Tibial nerve (tissue), 4 donors: ENCODE measurements at places on chromosomes 12 and 14. TPM values are rescaled to one million over a fixed set of nuclear protein-coding genes. Genes with fewer than 3 reads are reported as not detected.

Gene CLEC2A
- total RNA-seq, result not detected

DNA sequence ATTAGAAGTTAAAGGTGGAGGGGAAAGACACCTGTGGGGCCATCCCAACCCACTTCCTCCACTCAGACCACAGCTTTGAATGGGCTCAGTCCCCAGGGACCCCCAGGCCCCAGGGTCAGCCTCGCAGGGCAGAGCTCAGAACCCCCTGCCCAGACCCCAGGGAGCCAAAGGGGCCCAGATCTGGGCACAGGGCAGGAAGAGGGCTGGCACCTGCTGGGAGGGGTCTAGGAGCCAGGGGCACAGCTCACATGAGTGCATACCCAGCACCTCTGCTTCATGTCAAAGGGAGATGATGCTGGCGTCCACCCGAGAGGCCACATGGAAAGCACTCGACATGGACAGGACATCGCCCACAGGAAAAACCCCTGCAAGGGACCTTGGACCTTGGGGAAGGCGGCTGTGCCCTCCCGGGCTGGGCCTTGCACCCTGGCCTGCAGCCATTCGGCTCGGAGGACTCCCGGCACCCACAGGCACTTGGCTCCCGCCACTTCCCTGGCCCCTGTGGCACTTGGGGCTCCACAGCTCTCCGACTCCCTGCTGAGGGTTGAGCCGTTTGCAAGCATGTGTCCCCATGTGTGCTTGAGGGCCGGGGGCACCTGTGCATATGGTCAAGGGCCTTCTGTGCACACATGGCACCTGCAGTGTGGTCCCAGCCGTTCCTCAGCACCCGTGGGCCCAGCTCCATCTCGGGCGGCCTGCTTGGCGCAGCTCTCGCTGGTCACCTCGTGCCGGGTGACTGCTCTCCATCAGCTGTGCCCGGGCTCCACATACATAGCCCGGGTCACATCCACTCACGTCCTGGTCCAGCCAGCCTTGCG is 7.8 kb upstream of the AMN start:
- H3K4me3 ChIP-seq, result no peak overlapping the region
- DNase-seq, result no peak
- H3K4me1 ChIP-seq, result no peaks in the 10 kb centered on the region
- no peaks in the 10 kb centered on the region for H3K27me3 ChIP-seq
- no peaks in the 10 kb centered on the region for H3K36me3 ChIP-seq
- H3K27ac ChIP-seq, result no peak overlapping the region

DNA sequence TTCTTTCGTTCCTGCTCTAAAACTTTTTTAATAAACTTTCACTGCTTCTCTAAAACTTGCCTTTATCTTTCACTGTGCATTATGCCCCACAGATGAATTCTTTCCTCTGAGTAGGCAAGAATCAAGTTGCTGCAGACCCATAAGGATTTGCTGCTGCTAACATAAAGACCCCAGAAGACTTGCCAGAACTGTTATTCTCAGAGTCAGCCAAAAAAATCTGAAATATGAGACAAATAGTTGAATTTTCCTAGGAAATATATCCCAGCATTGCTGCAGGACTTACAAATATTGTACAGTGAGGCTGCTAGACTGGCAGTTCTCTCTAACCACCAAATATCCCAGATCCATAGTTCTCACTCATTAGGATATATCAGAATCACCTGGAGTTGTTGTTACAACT is 349.1 kb upstream of the FLRT2 start:
- DNase-seq, result no peak
- H3K27me3 ChIP-seq, result no peaks in the 10 kb centered on the region
- H3K27ac ChIP-seq, result no peak overlapping the region
- H3K36me3 ChIP-seq, result no peaks in the 10 kb centered on the region
- H3K4me1 ChIP-seq, result peaks cover 7% of the 10 kb centered on the region

Gene KRT6A
- not detected for total RNA-seq

Gene CCDC198
- not detected for total RNA-seq

- no peak for DNase-seq
- H3K27ac ChIP-seq, result no peak overlapping the region
- H3K27me3 ChIP-seq, result no peaks in the 10 kb centered on the region
- peaks cover 11% of the 10 kb centered on the region for H3K4me1 ChIP-seq
These were observed 45.3 kb upstream of the PLBD1 start for GRCh38 chr12:14612898-14613445.

- no peak for DNase-seq
- H3K27me3 ChIP-seq, result no peaks in the 10 kb centered on the region
- H3K27ac ChIP-seq, result no peak overlapping the region
These were observed 36.1 kb upstream of the SRP54 start for GRCh38 chr14:34946699-34947098.

Gene GLI1
- 48.8 TPM for total RNA-seq
